ENCODE measurements at places on chromosomes 16 and 17.

DNA sequence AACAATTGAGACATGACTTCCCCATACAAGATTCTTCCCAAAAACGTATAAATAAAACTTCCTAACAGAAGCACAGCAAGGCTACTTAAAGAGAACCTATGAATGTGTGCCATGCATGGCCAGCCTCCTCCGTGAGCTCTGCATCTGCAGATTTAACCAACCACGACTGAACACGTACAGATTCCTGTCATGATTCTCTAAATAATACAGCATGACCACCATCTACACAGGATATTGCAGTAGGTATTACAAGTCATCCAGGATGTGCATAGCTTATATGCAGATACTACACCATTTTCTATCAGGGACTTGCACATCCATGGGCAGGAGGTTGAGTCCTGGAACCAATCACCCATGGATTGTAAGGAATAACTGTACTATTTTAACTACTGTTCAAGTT lies 1.4 kb upstream of the QRICH2 start:
- ATAC-seq, result no peak

DNA sequence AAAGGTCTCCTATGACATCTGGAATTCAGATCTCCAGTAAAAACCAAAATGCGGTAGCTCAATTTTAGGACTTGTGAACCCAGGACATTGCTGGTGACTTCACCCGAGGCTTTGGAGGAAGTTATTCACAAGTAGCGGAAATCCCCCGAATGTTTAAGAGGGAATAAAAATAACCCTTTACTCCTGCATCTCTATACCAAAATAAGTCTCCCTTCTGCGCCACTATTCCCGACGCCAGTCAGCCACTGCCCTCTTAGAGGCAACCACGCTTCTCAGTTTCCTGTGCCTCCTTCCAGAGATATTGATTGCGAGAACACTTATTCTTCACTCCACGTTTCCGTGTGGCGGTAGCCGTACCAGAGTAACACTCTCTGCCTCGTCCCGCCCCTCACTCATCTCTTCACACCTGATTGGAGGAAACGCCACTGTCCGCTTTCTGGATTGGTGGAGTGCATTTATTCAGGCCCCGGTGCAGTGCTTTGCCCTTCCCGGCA lies 27.4 kb downstream of the EMP2 start:
- ATAC-seq, result no peak

GRCh38 chr17:78125138-78125913 lies 3.2 kb downstream of the TMC6 start:
- ATAC-seq, result no peak

DNA sequence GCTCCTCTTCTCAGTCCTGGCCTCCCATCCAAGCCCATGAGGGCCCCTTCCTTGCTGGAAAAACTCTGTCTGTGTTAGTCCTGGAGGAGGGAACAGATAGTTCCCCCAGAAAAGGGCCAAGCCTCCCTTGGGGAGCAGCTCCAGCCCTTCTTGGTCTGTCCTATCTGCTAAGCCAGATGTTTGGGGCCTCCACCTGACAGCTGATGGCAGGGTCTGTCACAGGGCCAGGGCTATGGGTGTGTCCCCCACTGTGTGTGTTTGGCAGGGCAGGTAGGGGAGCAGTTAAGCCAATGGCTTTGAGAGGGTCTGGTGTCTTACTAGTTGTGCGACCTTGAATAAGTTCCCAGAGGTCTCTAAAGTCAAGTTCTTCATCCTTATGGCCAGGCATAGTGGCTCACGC lies 13.6 kb upstream of the SLC4A1 start:
- ATAC-seq, result no peak

GRCh38 chr17:58593123-58593522 lies 78.7 kb upstream of the MTMR4 start:
- ATAC-seq, result no peak

DNA sequence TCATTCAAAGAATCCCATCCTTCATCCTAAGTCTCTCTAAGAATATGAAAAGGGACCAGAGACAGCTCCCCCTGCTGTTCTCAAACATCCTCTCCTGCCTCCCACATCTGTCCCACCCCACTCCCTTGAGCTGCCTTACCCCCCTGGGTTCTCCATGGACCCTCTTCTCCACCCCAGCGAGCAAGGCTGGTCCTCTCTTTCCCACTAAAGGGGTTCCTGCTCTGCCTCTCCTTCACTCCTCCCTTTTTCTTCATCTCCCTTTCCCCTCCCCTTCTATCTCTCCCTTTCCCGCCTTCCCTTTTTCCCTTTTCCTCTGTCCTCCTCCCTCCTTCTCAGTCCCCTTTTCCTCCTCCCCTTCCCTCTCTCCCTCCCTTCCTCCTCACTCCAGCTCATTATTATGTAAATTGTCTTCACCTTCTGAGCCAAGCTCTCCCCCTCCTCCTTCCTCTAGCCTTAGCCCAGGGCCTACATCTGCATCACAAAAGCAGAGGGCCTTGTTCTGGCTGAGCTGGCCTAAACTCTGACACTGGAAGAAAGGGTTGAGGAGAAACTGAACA lies 90.0 kb downstream of the GNAO1 start:
- ATAC-seq, result peak; percentile 97

GRCh38 chr16:9898555-9898954 lies 283.7 kb downstream of the GRIN2A start:
- ATAC-seq, result no peak

DNA sequence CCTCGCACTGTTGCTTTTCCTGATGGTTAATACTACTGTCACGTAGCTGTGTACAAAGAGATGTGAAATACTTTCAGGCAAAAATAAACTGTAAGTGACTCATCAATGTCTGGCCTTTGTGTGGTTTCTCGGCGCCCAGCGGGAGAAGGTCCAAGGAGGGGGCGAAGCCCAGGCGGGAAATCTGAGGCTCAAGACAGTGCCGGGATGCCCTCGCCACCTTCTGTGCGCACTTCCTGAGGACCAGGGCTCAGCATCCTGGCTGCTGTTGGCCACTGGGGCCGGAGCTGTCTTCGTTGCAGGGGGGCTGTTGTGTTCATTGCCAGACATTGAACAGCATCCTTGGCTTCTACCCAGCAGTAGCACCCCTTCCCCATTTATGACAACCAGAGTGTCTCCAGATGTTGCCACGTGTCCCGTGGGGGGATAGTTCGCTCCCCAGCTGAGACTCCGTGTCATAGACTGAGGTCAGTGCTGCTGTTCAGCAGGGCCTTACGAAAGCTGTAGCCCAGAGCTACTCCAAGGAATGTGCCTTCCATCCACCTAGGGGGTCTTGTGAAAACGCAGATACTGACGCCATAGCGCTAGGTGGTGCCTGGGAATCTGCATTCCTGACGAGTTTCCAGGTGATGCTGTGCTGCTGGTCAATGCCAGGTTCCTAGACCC lies 67.3 kb upstream of the PLCG2 start:
- peak; percentile 77 for ATAC-seq

DNA sequence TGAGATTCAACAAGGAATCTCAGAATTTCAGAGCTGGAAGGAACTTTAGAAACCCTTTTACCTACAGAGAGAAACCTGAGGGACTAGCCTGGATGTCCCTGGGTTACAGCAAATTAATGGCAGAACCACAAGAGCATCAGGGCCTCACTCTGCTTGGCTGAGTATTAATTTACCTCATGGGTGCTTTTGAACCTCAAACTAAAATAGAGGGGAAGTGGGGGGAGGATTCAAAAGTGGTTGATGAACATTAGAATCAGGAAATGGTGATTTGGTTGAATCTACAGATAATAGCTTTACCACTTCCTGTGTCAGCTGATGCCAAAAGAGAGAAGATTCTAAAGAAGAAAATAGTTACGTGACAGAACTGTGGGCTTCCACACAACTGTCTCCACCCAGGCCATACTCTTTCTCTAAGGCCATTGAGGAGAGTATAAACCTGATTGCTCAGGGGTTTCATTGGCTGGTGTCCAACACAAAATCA lies 11.3 kb upstream of the SKAP1 start:
- no peak for ATAC-seq

- no peak for ATAC-seq
These were observed 465.4 kb upstream of the C16orf82 start for GRCh38 chr16:26601335-26601734.

- peak; percentile 55 for ATAC-seq
These were observed 10.2 kb downstream of the BAHCC1 start for GRCh38 chr17:81405411-81405872.

- ATAC-seq, result no peak
These were observed 195.5 kb downstream of the RPTOR start for GRCh38 chr17:80740141-80740540.

DNA sequence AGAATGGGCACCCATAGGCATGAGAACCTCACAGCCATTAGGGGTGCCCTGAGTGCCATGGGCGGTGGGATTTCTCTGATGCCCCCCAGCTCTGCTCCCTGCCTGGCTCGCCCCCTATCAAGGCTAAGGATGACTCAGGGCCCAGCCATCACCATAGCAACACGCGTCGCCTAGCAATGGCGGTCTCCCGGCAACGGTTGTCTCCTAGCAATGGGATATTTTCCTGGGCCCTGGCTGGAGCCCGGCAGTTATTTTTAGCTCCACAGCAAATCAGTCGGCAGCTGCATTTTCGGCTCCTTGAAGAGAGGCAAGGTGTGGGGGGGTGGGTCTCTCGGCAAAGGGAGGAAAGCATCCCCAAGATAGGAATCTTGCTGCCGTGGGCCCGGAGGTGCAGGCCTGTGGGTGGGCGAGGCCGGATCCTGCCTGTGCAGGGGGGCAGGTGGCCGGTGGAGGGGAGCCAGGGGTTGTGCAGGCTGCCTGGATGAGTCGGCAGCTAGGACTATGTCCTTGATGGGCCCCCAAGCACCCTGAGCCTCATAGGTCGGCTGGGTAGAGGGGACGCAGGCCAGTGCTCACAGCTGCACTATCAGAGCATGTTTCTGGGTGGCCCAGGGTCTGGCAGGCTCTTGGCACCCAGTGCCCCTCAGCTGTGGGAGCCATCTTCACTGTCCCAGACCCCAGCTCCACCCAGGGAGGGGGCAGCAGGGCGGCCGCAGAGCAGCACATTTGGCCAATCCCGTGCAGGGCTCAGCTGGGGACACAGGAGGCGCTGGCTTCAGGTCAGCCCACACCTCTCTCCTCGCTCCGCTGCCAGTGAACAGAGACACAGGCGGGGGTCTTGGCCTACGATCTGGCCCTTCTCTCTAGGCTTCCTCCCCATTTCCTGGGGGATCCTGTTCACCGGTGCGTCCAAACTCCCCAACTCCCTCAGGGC lies 4.2 kb upstream of the FBXL16 start:
- peak; percentile 64 for ATAC-seq

- no peak for ATAC-seq
These were observed 30.7 kb upstream of the SLC5A11 start for GRCh38 chr16:24815021-24815420.

DNA sequence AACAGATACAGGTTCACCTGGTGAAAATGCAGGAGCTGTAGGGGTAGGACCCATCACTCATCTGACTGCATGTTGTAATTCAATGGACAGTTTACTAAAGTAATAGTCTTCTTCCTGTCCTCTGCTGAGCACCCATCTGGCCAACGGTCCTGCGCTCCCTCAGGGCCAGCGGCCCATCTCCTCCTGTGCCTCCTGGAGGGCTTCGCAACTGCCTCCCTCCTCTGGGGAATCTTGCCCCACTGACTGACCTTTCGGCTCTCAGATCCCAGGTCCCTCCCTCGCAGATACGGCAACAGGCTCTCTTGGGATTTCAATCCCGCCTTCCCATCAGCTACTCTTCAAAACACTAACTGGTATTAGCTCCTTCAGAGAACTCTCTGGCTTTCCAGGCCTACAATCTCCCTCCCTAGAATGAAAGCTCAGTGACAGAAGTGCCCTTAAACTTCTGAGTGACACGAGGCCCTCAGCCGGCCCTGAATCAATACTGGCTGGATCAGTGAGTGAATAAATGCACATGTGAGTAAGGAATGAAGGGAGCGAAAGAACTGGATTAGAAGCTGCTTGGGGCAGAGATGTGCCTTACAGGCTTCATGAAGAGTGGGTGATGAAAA lies 1.3 kb downstream of the PEMT start:
- no peak for ATAC-seq

- no peak for ATAC-seq
These were observed 263.0 kb upstream of the RPL38 start for GRCh38 chr17:73940511-73940910.

DNA sequence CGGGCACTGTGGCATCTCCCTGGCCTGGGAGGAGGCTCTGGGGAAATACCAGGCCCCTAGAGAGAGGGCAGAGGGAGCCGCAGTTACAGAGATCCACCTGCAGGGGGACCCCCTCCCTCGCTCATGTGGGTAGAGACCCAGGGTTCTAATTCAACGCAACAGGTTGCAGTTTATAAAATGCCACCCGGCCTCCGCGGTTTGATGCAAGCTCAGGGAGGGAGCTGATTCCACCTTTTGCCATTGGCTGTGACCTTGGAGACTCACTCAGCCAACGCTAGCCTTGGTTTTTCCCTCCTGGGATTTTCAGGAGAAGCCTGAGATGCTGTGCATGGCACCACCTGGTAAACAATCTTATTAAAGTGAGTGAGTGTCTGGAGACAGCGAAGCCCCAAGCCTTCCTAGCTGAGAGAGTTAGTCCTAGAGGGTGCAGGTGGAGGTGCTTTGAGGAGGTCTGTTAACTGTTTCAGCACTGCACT lies 12.1 kb downstream of the TTLL6 start:
- ATAC-seq, result peak; percentile 99

- peak; percentile 63 for ATAC-seq
These were observed 853 bp upstream of the PDK2 start for GRCh38 chr17:50094243-50094752.

DNA sequence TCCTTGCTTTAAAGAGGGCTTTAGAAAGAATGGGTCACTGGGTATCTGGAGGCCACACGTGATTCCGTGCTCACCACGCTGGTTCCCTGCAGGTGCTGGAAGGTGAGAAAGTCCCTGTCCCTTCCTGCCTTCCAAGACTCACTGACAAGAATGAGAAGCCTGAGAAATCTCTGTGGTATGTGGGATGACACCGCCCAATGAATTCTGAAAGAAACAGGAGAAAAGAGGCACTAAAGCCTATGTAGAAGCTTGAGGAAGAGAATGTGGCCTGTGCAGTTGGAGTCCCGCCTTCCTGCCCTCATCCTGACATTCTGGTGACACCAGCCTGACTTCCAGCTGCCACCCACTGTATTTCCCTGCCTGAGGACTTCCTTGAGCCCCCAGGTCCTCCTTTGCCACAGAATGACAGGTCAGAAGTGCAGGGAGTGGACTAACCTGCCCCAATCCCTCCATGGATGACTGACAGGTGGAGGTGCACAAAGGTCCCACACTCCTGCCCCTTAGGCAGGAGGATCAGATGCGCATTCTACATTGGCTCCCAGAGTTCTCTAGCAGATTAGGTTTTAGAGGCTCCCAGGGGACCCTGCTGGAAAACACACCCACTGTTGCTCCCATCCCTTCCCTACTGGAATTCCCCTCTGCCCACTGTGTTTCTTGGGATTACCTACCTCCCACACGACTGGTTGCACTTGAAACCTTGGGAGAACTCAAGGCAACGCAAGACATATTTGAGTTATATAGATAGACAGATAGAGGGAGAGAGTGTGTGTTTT lies 38.6 kb upstream of the TENT4B start:
- no peak for ATAC-seq
